Uterus (tissue), 4 donors: ENCODE measurements at places on chromosomes 3 and 15. TPM values are rescaled to one million over a fixed set of nuclear protein-coding genes. Genes with fewer than 3 reads are reported as not detected.
A peak's percentile ranks its signal among the peaks of the same experiment; 100 is the strongest.

GRCh38 chr3:141239511-141240281 lies 8.1 kb downstream of the PXYLP1 start:
- H3K4me1 ChIP-seq, result no peaks in the 10 kb centered on the region
- H3K27ac ChIP-seq, result no peak overlapping the region
- DNase-seq, result no peak
- H3K36me3 ChIP-seq, result no peaks in the 10 kb centered on the region
- no peak overlapping the region for H3K4me3 ChIP-seq
- no peaks in the 10 kb centered on the region for H3K27me3 ChIP-seq

The FAM162A gene
- 43.3 TPM for total RNA-seq

The CLSTN2 gene
- 24.1 TPM for total RNA-seq

- no peaks in the 10 kb centered on the region for H3K27me3 ChIP-seq
- no peaks in the 10 kb centered on the region for H3K4me1 ChIP-seq
- no peak overlapping the region for H3K4me3 ChIP-seq
- H3K27ac ChIP-seq, result peak overlapping the region; percentile 57
Observed at GRCh38 chr3:123489400-123490004, 40.6 kb upstream of the ADCY5 start.

DNA sequence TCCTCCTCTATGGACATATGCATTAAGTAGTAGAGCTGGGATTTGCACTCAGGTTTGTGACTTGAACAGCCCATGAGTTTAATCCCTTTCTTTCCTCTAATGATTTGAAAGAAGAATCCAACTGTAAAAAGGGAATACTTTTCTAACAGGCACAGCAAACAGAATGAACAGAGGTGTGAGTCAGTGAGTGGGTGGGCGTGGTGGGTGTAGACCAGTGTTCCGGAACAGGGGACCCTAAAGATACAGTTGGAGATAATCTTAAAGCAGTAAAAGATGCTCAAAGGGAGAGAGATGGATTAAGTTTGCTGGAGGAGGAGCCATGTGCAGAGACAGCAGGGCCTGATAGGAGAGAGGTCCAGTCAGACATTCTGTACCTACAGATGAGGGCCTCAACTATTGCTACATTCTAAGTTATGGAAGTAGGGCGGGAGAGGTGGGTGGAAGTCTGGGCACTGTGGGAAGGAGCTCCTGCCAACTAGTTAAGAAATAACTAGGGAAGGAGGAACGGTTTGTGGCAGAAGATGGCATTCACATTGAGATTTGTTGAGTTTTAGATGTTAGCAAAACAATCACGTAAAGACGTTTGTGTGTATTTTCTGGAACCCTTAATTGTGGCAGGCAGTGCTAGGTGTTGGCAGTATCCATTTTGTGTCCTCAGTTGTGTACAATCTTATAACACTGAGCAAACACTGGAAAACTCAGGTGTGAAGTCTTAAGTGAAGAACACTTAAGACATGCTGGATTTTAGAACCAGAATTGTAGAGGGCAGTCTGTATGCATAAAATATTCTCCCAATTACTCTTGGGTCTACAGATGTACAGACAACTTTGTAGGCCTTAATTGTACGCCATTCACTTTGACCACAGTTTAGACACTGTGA lies 511.0 kb downstream of the GRM7 start:
- DNase-seq, result no peak
- H3K4me1 ChIP-seq, result no peaks in the 10 kb centered on the region
- no peaks in the 10 kb centered on the region for H3K36me3 ChIP-seq
- no peak overlapping the region for H3K27ac ChIP-seq
- no peaks in the 10 kb centered on the region for H3K27me3 ChIP-seq

DNA sequence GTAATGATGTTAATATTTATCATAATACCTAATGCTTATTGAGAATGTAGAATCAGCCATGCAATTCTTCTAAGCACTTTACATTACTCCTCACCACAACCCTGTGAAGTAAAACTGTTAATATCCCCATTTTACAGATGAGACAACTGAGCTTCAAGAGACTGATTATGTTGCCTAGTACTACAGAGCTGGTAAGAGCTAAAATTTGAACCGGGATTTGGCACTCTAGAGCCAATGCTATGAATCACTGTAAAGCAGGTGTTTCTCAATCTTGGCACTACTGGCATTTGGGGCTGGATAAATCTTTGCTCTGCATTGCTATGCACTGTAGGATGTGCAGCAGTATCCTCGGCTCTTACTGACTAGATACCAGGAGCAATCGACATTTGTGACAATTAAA lies 367.7 kb downstream of the MAGI1 start:
- H3K4me1 ChIP-seq, result no peaks in the 10 kb centered on the region
- H3K4me3 ChIP-seq, result no peak overlapping the region
- no peaks in the 10 kb centered on the region for H3K36me3 ChIP-seq
- H3K27ac ChIP-seq, result no peak overlapping the region
- H3K27me3 ChIP-seq, result no peaks in the 10 kb centered on the region

- no peak for DNase-seq
- H3K27ac ChIP-seq, result no peak overlapping the region
- H3K4me3 ChIP-seq, result no peak overlapping the region
Observed at GRCh38 chr3:47540281-47540680, 26.8 kb upstream of the ELP6 start.

DNA sequence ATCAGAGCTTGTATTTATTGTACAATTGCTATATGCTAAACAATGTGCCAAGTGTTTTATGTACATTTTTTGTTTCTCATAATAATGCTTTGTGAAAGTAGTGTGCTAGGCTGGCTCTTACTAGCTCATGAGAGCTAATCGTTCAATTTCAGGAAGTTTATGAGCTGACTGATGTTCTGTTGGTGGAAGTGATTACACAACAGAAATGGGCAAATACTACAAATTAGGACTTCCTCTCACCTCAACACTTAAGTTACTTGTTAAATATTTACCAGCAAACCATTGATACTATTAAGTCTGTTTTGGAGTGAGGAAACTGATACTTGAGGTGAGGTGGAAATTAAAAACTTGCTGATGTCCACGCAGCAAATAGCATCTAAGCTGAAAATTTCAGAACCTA lies 32.3 kb downstream of the SLC9C1 start:
- no peak overlapping the region for H3K4me3 ChIP-seq
- no peaks in the 10 kb centered on the region for H3K27me3 ChIP-seq
- H3K4me1 ChIP-seq, result no peaks in the 10 kb centered on the region
- no peaks in the 10 kb centered on the region for H3K36me3 ChIP-seq
- H3K27ac ChIP-seq, result no peak overlapping the region
- DNase-seq, result no peak

The ARHGEF3 gene
- 35.2 TPM for total RNA-seq

DNA sequence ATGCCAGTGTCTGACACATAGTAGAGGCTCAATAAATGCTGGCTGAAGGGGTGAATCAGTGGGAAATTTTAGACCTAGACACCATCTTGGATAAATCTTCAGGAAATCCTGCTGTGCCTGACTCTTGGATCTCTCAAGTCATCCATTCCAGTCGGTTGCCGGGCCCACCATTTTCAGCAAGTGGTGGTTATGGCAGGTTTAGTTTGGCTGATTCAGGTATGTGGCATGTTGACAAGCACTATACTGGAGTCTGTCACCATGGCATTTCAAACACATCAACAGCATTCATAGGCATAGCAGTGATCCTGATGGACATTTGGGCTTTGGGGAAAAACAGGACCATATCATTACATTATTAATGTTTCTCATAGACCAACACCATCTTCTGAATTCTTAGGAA lies 25.7 kb upstream of the APH1B start:
- no peak overlapping the region for H3K4me3 ChIP-seq
- DNase-seq, result no peak
- H3K27ac ChIP-seq, result no peak overlapping the region
- H3K4me1 ChIP-seq, result no peaks in the 10 kb centered on the region
- H3K36me3 ChIP-seq, result no peaks in the 10 kb centered on the region
- H3K27me3 ChIP-seq, result no peaks in the 10 kb centered on the region

The PAQR5 gene
- 0.28 TPM for total RNA-seq

GRCh38 chr3:123660900-123661299 lies 76.0 kb upstream of the HACD2 start:
- H3K36me3 ChIP-seq, result no peaks in the 10 kb centered on the region
- H3K27me3 ChIP-seq, result no peaks in the 10 kb centered on the region
- DNase-seq, result peak; percentile 97

GRCh38 chr15:84402856-84403608 lies 167.5 kb downstream of the GOLGA6L4 start:
- H3K4me3 ChIP-seq, result no peak overlapping the region
- H3K36me3 ChIP-seq, result no peaks in the 10 kb centered on the region
- H3K27ac ChIP-seq, result no peak overlapping the region
- no peaks in the 10 kb centered on the region for H3K27me3 ChIP-seq
- DNase-seq, result no peak
- no peaks in the 10 kb centered on the region for H3K4me1 ChIP-seq

The ZNF501 gene
- total RNA-seq, result 26.0 TPM

The GRAMD2A gene
- total RNA-seq, result 0.67 TPM

DNA sequence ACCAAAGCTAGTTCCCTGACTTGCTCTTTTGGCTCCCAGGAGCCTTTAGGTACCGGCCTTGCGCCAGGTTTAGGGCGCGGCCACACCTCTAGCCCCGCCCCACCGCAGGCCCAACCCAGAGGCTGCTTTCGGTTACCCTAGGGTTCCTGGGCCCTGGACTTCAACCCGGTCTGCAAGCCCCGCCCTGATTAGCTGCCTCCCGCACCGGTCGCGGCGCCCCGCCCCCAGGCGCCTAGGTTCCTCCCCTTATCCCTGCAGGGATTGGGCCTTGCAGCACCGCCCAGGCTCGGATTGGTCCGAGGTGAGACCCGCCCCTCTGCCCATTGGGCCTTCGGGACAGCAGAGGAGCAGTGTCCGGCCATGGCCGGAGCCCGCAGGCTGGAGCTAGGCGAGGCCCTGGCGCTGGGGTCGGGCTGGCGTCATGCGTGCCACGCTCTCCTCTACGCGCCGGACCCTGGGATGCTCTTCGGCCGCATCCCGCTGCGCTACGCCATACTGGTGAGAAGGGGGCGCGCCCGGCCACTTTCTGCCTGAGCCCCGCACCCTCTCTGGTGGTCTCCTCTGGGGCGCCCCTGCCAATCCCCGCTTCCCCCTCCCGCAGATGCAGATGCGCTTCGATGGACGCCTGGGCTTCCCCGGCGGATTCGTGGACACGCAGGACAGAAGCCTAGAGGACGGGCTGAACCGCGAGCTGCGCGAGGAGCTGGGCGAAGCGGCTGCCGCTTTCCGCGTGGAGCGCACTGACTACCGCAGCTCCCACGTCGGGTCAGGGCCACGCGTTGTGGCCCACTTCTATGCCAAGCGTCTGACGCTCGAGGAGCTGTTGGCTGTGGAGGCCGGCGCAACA lies at the start of gene NUDT16:
NUDT16 (plus strand) TSS at position 330 of the 847 bp plus-strand sequence; CDS start at position 361, 31 bp downstream.
- H3K27me3 ChIP-seq, result no peaks in the 10 kb centered on the region
- DNase-seq, result peak; percentile 100
- H3K36me3 ChIP-seq, result no peaks in the 10 kb centered on the region
- peak within 1 kb of the TSS; percentile 89 for H3K4me3 ChIP-seq
- peak within 1 kb of the TSS; percentile 93 for H3K27ac ChIP-seq
- H3K4me1 ChIP-seq, result no peaks in the 10 kb centered on the region

The ISG20 gene
- 11.8 TPM for total RNA-seq

The TBC1D2B gene
- 60.3 TPM for total RNA-seq

DNA sequence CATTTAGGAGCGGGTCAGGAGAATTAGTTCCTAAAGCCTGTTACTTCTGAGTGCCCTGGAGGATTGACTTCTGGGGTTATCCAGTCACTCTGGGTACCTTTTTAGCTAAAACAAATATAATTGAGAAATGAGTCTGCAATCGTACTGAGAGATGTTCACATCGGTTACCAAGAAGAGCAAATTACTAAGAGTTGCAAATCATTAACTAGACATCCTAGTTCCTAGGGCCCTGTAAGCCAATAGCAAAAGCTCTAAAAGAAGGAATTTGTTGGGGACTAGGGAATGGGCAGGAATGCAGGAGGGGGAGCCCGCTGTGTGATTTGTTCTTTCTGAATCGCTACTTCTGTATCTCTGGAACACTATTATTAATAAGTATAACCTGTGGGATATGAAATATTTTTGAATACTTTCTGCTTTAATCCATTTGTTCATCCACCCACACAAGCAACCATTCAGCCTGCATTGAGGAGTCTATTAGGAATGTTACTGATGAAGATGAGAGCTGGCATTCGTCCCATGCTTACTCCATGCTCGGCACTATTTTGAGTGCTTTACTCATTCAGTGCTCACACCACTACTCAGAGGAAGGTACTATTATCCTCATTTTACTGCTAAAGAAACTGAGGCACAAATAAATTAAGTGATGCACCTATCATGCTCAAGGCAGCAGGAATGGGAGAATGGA lies 31.5 kb upstream of the KY start:
- no peak overlapping the region for H3K27ac ChIP-seq
- H3K36me3 ChIP-seq, result no peaks in the 10 kb centered on the region
- H3K4me1 ChIP-seq, result no peaks in the 10 kb centered on the region
- H3K4me3 ChIP-seq, result no peak overlapping the region
- DNase-seq, result no peak

- no peaks in the 10 kb centered on the region for H3K36me3 ChIP-seq
- H3K27ac ChIP-seq, result no peak overlapping the region
- no peak for DNase-seq
- no peaks in the 10 kb centered on the region for H3K4me1 ChIP-seq
- no peaks in the 10 kb centered on the region for H3K27me3 ChIP-seq
Observed at GRCh38 chr3:143668924-143669790, 179.1 kb downstream of the SLC9A9 start.

The GHSR gene
- not detected for total RNA-seq

The CASR gene
- total RNA-seq, result not detected

DNA sequence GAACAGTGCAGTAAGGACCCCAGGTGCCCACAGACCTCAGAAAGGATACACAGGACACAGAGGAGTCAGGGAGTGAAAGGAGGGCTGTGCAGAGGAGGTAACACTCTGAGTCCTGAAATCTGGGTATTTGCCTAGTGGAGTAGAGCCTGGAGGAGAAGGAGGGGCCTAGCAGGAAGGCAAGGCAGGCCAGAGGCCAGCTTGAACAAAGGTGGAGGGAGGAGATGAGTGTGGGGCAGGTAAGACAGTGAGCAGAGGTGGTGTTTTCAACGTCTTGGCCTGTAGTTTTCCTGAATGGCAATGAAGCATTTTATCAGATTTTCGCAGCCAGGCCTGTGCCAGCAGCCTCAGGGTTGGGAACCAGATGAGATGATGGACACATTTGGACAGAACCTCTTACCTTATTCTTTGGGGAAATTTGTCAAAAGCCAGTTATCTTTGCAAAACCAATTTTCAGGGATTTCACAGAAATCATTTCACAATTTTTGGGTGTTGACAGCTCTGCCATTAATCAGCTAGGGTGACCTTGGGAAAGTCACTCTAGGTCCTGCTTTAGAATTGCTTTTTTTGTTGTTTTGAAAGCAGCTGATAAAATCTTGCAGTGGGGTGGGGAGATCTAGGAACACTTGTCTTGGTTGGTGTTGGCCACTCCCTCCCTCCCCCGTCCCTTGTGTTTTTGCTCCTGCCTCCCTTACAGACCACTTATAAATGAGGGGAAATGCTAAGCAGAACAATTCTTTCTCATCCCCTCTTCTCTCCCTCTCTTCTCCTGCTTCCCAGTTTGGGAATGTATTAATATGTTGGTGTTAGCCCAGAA lies 38.4 kb downstream of the SPSB4 start:
- no peaks in the 10 kb centered on the region for H3K4me1 ChIP-seq
- H3K27me3 ChIP-seq, result no peaks in the 10 kb centered on the region
- no peak overlapping the region for H3K4me3 ChIP-seq
- DNase-seq, result no peak
- H3K36me3 ChIP-seq, result no peaks in the 10 kb centered on the region

The FBXL22 gene
- 44.1 TPM for total RNA-seq
